ENCODE measurements at places on chromosomes 6 and 20.

DNA sequence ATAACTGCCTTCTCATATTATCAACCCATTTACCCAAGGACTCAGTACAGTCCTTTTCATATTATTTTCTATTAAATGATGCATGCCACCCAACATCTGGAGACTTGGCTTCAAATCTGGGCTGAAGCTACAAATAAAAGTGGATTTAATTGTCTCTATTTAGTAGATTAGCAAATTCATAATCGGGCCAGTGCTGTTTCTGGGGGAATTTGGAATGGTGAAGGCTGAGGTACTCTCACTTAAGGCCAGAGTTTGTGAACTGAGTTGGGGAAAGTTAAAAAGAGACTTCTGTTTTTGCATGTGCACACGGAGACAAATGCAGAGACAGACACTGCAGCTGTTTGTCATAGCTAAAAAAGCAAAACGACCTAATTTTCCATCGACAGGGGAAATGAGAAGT lies 100.9 kb downstream of the PFDN4 start:
- DNase-seq, result no peak

DNA sequence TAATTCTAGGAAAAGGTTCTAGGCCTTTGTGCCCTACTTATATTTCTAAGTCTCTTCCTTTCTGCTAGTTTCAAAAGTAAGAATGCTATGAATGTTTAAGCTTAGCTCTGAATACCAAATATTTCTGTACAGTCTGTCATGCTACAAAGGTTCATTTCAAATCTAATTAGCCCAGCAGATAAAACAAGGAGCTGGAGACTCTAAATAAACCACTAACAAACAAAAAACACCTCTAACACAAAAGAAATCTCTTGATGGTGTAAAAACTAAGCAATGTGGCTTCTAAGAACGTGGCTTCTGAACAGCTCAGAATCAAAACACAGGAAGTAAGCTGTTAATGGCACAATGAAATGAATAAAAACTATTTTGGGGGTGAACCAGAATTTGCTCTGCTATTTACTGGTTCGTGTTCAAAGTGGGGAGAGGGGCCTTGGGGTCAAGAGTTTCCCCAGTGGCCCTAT lies 198.3 kb downstream of the BCAS1 start:
- DNase-seq, result no peak

- no peak for DNase-seq
Measured at GRCh38 chr6:113741651-113742050, 115.5 kb upstream of the MARCKS start.

- no peak for DNase-seq
Measured at GRCh38 chr20:50642288-50642803, 49.0 kb downstream of the RIPOR3 start.

DNA sequence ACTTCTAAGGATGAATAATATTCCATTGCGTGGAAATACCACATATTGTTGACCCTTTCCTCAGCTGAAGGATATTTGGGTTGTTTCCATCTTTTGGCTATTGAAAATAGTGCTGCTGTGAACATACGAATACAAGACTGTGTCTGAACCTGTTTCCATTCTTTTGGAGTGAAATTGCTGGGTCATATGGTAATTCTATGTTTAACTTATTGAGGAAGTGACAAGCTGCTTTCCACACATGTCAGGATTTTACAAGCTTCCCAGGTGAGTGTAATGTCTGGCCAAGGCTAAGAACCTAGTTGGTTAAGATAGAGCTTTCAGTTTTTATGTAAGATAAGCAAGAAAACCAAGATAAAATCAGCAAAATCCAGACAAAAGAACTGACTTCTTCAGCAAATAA lies 48.8 kb downstream of the PPP1R3G start:
- no peak for DNase-seq

DNA sequence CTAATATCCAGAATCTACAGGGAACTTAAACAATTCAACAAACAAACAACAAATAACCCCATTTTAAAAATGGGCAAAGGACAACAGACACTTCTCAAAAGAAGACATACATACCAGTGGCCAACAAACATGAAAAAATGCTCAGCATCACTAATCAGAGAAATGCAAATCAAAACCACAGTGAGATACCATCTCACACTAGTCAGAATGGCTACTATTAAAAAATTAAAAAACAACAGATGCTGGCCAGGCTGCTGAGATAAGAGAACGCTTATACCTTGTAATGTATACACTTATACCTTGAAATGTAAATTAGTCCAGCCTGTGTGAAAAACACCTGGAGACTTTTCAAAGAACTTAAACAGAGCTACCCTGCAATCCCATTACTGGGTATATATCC lies 166.8 kb downstream of the IBTK start:
- no peak for DNase-seq

DNA sequence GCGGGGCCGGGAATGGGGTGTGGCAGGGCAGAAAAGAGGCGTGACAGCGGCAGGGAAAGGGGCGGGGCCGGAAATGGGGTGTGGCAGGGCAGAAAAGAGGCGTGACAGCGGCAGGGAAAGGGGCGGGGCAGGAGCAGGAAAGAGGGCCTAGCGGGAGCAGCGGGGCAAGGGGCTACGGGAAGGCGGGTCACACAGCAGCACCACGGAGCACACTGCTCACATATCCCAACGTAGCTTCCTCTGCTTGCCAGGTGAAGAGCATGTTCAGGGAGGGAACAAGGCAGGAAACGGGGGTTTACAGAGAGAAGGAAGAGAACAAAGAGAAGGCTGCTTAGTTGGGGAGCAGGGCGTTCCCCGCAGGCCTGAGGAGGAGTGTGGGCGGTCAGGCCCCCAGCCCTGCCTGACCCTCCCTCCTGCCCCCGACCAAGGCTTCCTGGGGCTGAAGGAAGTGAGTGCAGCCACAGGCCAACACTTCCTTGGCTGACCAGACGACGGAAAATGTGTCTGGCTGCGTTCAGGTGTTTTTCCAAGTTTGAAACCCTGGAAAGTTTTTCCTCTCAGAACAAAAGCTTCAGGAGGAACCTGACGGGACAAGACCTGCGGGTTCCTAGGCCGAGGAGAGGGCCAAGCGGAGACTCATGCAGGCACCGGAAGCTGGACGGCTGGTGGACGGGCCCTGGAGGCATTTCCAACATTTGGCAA lies 13.8 kb downstream of the UCKL1 start:
- peak; percentile 24 for DNase-seq

DNA sequence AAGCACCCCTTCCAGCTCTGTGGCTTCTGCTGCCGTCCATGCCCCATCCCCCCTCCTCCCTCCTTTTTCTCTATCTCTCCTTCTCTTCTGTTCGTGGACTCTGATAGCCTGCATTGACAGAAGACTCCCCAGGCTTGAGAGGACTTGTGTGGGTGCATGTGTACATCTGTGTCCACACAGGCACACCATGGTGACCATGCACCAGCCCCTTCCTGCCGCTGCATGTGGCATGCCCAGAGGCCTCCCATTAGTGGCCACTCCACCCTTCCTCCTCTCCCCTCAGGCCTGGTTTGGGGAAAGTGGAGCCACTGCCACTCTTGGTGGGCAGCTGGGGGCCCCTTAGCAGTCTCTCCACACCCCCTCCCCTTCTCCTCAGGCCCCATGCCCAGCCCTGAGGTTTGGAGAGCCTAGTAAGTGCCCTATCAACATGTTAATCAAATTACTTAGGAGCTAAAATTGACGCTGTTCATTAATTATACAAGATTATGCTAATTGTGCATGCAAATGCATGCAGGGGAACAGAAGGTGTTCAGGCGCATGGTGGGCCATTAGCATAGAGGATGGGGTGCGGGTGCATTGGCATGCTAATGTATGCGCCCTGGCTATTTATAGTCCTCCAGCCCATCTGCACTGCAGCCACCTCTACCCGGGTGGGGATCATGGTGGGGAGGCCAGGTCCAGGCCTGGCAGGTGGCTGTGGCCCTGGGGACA lies 45.9 kb downstream of the EBF4 start:
- no peak for DNase-seq

DNA sequence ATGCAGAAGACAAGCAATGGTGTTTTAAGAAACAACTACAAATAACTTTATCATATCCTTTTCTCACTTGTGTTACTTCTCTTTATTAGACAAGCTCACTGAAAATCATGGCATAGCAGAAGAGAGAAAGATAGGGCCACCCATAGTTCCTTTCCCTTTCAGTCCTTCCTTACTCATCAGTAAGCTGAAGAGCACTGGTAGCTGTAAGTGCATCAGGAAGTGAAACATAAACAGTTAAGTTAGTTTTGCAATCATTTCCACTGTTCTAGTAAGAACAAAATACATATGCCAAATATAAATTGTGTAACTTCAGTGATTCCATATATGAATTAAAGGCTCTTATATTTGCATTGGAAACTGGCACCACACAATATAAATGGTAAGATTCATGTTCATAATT lies 220.1 kb downstream of the HACE1 start:
- no peak for DNase-seq

GRCh38 chr20:48584391-48585060 lies 243.3 kb downstream of the PREX1 start:
- no peak for DNase-seq

- no peak for DNase-seq
Measured at GRCh38 chr20:25352746-25353145, 37.9 kb downstream of the ABHD12 start.

- no peak for DNase-seq
Measured at GRCh38 chr6:27492631-27493190, 19.8 kb upstream of the ZNF184 start.

DNA sequence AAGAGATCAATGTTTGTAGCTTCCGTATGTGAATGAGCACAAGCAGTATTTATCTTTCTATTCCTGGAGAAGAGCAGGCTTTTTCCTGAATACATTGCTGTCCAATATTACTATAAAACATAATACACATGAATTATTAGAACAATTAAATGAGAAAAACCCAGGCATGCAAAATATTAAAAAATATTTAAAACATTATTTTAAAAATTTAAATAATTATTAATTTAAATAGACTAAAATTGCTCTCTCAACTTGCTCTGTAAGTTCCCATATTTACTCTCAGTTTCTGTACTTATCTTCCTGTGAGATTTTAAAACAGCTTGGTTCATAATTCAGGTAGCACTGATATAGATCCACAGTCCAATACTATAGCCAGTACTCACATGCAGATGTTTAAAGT lies 97.0 kb downstream of the PLCB1 start:
- DNase-seq, result no peak

- no peak for DNase-seq
Measured at GRCh38 chr20:46552460-46553420, 2.3 kb upstream of the OCSTAMP start.

DNA sequence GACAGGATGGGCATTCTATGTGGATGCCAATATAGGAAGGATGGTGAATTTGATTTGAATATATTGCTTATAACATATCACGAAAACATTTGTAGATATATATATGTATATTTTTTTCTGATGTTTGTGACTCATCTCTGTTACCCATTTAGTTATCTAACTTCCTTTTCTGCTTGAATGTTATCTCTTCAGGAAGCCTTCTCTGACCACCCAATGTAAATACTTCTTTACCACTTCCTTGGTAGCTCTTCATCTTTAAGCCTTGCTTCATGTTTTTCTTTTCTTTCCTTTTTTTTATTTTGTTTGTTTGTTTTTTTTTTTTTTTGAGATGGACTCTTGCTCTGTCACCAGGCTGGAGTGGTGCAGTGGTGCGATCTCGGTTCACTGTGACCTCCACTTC lies 260.5 kb upstream of the EPHA7 start:
- DNase-seq, result no peak

DNA sequence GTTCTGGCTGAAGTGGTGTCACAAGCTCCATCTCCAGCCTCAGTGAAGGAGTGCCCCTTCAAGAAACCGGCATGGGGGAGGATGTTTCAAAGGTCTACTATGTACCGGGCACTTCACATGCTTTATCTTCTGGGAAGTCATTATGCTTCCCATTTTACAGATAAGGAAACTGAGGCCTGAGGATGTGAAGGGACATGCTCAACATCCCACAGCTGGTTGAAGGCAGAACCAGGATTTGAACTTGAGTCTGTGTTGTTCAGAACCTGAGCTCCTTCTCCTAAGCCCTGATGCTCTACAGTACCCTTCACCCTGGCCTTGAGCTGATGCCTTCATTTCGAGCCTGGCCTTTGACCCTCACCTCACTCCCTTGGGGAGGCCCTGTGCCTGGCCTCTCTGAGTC lies 13.0 kb downstream of the GLP1R start:
- DNase-seq, result no peak

DNA sequence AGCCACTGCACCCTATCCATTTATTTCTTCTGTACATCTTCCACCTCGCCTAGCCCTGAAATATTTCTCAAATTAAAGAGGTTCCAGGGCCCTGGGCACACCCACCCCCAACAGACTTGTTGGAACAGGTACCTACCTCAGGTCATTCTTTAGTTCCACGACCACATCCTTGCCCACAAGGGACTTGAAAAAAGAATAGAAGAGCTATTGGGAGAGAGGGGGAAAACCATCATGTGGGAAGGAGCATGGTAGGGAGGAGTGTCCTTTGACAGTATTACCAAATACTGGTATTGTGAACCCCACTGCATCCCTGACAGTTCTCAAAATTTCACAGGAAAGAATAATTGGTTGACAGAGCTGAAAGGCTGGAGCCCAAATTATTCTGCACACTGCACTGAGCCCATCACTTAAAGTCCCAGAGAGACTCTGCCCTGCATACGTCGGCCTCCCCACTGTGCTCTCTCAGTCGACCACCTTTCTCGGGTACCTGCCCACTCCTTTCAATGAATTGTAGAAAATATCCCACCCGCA lies 762 bp downstream of the LSM2 start:
- no peak for DNase-seq

DNA sequence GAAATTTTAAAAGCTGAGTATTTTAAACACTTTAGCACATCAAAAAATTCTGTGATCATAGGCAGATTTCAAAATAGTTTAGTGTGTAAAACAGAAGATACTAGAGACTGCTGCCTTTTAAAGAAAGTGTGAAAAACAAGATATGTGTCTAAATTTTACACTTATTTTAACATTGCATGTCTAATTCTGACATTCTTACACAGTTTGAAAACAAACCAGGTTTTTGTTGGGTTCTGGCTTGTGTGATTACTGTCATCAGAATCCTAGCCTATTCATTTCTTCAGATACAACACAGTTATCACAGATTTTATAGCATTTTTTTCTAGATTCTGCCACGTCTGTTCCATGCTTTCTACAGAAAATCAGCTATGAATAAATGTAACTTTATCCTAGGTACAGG lies 257.1 kb downstream of the EYS start:
- DNase-seq, result no peak

GRCh38 chr6:100065348-100065747 lies 71.3 kb upstream of the MCHR2 start:
- DNase-seq, result no peak

GRCh38 chr20:25361287-25361683 lies 29.4 kb downstream of the ABHD12 start:
- no peak for DNase-seq

GRCh38 chr20:3431109-3431508 lies 23.6 kb upstream of the DNAAF9 start:
- no peak for DNase-seq

GRCh38 chr6:149160943-149161342 lies 156.6 kb upstream of the TAB2 start:
- no peak for DNase-seq
